Natural killer cell treated with Interleukin-12 subunit alpha and Interleukin-12 subunit beta and Interleukin-15 and Interleukin-18, amount 100 ng/mL, for 72 hours (primary cell): ENCODE measurements at places on chromosomes 7 and 10. TPM values are rescaled to one million over a fixed set of nuclear protein-coding genes. Genes with fewer than 3 reads are reported as not detected.

DNA sequence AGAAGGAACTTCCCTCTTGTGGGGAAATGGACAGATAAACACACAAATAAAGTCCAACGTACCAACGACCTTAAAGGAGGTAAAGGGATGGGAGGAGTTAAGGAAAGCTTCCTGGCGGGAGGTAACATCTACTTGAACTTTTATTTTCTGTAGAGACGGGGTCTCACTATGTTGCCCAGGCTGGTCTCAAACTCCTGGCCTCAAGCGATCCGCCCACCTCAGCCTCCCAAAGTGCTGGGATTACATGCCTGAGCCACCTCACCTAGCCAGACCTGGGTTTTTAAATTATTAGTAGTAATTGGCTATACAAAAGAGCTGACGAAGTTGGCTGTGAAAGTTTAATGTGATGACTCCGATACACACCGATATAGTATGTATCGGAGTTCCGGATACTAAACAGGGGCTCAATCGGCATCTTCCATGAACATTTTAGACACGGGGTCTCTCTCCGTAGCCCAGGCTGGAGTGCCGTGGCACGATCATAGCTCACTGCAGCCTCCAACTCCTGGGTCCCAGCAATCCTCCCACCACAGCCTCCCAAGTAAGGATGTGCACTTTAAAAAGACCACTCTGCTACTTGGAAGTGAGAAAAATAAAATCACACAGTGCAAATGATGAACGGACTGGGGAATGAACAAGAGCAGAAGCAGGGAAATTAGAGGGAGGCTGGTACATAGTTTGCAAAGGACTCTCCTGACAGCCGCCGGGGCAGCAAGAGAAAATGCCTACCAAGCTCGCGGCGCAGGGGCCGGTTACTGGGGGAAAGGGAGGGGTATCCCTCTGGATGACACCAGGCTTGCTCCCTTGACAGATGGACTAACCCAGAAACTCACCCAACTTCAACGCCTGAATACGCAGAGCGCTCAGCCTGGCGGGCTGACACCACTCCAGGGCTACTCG lies 1.0 kb downstream of the BCL7B start:
- no peak for DNase-seq

The LRRC27 gene
- 8.5 TPM for total RNA-seq

DNA sequence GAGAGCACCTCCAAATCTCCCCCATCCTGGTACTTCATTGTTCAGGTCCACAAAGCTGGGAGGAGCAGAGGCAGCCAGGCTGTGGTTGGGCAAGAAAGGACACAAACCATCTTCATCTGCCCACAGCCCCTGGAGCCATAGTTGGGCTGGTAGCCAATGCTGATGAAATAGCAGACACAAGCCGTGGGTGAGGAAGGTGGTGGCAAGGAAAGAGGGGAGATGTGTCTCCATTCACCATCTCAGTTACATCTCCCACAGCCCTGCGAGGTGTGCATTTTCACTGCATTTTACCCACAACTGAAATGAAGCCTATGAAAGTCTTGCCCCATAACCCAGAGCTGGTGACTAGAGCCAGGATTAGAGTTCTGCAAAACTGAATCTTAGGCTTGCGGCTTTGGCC lies 35.0 kb downstream of the PIK3AP1 start:
- no peak for DNase-seq

The SEMA4G gene
- total RNA-seq: 0.19 TPM

- no peak for DNase-seq
Observed at GRCh38 chr10:100025576-100025975, 15.8 kb upstream of the DNMBP start.

GRCh38 chr10:102451105-102451969 lies at the start of gene C10orf95:
TSS of gene C10orf95 (minus strand) at chr10:102451543. CDS start at chr10:102451093, 450 bp downstream.
- no peak for DNase-seq
